ENCODE measurements at places on chromosomes 1 and 21.

GRCh38 chr1:153532769-153533599 is 2.8 kb downstream of the S100A6 start:
- DNase-seq = peak; percentile 53

GRCh38 chr1:39657402-39657801 is 14.5 kb downstream of the NT5C1A start:
- DNase-seq = no peak

DNA sequence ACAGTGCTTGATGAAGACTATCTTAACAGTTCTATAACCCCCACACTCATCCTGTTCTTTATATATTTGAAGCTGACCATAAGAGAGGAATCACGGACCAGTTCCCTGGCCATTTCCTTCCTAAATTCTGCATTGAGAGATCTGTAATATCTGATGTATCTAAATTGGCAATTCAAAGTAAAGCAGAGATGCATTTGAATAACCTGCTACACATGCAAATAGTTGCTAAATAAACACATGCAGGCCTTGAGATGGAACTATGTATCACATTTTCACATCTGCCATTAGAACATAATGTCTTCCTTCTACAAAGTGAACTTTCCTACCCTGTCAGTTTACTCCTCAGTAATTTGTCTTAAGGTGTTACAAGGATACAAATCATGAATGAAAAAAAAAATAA is 20.4 kb upstream of the PGBD2 start:
- no peak for DNase-seq

GRCh38 chr1:29547300-29547699 is 311.0 kb downstream of the PTPRU start:
- no peak for DNase-seq

GRCh38 chr21:38712664-38713063 is 93.1 kb upstream of the ETS2 start:
- DNase-seq = no peak

DNA sequence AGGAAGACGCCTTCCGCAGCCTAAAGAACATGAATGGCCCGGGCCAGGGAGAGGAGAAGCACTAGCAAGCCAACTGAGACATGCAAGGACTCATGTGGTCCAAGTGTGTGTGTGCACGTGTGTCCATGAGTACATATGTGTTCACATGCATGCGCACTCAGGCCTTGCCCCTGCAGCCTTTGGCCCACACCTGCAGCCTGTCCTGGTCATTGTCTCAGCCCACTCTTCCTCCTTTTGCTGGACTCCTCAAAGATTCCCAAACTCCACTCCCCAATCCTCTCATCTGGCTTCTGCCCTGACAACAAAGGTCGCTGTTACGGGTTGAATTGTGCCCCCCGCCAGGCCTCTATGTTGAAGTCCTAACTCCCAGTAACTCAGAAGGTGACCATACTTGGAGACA is 21.9 kb downstream of the CDCA8 start:
- DNase-seq = no peak

- no peak for DNase-seq
These were observed 8.9 kb upstream of the LGALS8 start for GRCh38 chr1:236514703-236515442.

DNA sequence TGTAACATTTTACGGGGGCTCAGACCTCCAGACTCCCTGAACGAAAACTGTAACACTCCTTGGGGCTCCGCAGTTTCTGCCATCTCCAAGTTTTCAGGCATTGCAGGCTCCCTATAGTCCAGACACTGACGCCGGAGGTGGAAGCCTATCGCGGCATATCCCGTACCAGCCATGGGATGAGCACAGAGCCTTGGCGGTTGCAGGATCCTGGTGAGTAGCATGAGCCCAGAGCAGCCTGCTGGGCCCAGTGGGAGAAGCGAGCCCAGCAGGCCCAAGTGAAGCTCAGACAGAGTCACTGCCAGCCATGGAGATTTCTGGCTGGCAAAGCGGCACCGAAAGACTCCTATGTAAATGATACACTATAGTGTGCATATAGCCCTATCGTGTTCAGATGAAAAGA is 446.8 kb downstream of the COL11A1 start:
- no peak for DNase-seq

DNA sequence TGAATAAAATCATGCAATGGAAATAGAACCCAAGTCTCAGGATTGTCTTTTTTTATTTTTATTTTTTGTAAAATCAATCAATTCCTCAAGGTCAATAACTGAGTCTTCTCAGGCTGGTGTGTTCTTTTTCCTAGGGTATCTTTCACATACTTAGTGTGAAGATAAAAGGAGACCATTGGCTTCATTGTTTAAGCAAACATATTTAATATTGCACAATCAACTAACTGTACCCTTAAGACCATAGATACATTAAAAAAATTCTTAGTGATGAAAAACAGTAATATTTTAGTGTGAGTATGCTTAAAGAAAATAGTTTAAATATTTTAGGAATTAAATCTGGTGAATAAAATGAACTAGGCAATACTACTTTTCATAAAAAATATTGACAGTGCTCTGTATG is 31.4 kb downstream of the PDE4B start:
- DNase-seq = no peak

DNA sequence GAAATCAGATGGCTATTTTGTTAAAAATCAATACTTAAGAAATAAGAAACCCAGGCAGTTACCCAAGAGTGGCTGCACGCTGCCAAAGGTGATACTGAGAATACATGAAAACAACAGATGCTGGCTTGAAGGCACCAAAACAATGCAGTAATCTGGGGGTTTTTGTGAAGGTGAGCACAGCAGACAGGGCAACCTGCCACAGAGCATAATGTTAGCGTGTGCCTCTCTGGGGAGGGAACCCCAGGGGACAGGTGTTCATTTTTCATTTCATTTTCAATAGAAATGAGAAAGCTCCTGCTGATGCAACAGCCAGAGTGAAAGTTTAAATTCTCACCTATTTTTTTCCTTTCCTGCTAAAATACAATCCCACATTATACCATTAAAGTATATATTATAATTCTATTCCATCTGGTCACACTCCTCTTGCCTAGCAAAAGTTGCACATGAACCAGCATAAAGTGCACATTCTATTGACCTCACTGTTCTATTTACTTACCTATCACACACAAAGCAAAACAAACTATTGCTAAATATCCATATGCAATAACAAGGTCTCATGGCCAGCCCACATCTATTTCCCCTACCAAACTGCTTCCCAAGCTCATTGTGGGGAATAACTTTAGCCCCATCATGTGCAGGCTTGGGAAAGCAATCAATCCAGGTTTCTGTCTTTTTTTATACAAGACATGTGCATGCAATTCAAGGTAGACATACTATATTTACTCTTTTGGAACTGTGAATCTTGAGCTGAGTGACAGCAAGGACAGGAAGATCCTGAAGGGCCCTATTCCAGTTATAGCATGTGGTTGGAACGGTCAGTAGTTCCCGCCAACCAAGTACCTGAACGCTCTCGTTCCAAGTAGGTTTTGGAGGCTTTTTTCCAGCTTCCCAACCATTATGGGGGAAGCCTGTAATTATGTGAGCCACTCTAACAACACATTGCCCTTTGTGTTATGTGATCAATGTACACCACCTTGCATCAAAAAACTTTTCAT is 173.6 kb downstream of the RERE start:
- no peak for DNase-seq

DNA sequence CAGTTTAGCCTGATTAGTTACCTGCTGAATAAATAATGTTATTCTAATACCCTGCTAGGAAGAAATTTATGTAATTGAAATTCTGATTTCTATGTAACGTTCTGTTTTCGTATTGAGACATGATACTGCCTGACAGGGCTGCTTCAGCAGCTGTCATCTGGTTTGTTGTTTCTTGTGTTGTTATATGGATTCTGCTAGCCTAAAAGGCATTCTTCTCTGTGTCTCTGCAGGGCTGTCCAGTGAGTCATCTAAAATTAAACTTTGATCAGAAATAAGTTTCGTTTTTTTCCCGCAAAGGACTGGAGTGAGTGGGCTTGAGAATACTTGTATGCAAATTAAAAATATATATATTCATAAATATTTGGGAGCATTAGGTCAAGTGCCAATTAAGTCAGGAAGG is 93.0 kb downstream of the DYRK1A start:
- DNase-seq = no peak

DNA sequence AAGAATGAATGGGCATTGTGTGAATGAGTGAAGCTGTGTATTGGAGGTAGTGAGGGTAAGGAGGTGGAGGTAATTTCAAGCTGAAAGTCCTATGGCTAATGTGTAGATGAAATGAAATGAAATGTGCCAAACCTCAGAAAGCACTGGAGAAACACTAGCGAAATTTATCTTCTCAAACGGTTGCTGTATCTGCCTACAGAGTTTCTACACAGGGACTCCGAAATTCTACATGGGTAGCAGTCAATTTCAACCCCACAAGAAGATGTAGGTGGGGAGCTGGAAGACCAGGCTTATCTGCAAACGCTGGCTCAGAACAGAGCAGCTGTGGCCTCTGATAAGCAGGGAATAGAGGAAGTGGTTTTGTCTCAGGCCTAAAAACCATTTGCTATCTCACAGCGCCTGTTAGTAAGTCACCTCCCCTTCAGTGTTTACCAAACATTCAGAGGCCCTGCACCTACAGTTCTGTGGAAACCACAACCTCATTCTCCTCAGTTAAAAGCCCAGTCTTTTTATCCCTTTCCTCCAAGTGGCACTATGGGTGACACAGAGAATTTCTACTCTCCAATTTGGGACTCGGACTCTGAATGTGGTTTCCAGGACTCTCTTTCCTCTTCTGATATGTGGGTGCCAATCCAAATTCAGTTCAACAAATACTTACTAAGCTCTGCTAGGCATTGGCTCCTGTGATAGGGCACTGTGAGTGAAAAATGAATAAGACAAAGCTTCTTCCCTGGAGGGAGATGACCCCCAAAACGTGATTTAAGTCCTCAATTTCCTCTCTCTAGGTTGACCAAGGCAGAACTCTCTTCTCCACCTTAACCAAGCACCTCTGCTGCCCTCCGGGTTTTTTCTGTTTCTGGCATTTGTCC is 17.2 kb upstream of the SLAMF6 start:
- DNase-seq = no peak

DNA sequence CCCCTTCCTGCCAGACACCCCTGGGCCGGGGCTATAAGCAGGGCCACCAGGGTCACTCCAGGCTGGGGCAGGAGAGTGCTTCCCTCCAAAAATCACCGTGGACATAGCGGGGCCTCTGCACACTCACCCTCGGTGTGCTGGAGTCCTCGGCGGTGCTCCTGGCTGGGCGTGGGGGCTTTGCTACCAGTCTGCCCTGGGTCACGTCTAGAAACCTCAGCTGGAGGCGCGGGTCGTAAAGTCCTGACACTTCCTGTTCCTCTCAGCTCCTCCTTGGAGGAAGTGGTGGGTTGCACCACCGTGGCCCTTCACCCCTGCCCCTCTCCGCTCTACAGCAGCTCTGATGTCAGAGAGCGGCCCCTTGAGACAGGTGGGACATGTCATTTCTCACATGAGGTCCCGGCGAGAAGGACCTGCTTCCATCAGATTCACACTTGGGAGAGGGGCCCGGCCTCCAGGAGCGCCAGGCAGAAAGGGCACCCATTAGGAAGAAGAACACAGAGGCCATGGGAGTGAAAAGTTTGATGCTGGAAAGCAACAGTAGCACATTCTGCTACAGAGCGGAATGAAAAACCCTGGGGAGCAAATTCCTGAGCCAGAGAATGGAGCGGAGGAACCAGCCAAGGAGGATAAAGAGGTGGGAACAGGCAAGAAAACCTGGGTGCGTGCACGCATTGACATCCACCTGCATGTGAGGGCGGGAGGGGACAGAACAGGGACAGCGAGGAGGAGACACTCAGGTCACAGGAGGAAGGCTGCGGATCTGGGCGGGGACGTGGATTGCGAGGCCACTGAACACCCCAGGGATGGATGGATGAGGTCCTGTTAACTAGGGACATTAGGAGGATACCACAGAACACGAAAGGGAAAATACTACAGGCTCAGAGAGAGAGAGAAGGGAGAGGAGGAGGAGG is at the start of gene ITGB2:
ITGB2 (minus strand) TSS at position 206 of the 911 bp plus-strand sequence. CDS start 10,117 bp downstream, outside the sequence.
- no peak for DNase-seq

GRCh38 chr1:17607644-17608581 is 68.4 kb downstream of the ARHGEF10L start:
- DNase-seq = no peak

- no peak for DNase-seq
These were observed 48.2 kb downstream of the HLCS start for GRCh38 chr21:36918291-36918690.

- peak; percentile 59 for DNase-seq
These were observed 11.9 kb downstream of the AHCYL1 start for GRCh38 chr1:109996476-109996875.

- no peak for DNase-seq
These were observed 29.2 kb downstream of the NID1 start for GRCh38 chr1:236035681-236036101.

DNA sequence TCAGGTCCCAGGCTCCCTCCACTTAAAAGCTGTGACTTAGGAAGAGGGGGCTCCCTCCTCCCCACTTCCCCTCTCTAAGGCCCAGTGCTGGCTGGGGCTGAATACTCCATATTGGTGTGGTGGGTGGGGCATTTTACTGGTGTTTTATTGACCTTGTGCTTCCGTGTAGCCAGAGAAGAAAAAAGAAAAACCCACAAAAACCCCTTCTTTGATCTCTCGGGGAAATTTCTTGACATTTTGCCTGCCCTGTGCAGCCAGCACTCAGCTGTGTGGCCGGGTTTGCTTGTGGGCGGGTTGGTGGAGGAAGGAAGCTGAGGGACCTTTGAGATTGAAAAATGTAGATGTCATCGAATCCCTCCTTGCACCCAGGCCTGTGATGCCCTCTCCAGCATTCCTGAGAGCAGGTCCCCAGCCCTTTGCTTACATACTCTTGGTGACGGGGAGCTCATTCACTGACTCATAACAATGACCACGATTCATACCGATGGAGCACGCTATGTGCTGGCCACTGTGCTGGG is 24.8 kb downstream of the TNFRSF8 start:
- DNase-seq = no peak
